ENCODE measurements at places on chromosomes 2 and 18.

DNA sequence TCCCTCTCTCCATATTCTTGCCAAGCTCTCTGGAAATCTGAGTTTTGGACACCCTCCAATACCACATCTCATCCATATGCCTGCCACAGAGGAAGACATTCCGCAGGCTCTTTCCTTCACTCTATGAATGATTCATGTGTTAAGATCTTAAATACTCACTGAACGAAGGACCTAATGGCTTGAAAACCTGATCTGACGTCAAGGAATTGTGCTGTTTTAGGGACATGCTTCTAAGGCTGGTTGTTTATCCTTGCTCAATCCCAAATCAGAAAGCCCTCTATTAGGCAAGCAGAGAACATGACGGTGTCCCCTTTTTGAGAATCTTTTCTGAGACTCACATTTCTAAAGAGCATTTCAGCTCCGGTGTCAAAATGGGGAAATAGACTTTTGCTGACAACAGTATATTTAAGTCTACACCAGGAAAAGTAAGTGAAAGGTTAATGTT is 83.7 kb upstream of the GALNT5 start:
- peak; percentile 85 for DNase-seq

DNA sequence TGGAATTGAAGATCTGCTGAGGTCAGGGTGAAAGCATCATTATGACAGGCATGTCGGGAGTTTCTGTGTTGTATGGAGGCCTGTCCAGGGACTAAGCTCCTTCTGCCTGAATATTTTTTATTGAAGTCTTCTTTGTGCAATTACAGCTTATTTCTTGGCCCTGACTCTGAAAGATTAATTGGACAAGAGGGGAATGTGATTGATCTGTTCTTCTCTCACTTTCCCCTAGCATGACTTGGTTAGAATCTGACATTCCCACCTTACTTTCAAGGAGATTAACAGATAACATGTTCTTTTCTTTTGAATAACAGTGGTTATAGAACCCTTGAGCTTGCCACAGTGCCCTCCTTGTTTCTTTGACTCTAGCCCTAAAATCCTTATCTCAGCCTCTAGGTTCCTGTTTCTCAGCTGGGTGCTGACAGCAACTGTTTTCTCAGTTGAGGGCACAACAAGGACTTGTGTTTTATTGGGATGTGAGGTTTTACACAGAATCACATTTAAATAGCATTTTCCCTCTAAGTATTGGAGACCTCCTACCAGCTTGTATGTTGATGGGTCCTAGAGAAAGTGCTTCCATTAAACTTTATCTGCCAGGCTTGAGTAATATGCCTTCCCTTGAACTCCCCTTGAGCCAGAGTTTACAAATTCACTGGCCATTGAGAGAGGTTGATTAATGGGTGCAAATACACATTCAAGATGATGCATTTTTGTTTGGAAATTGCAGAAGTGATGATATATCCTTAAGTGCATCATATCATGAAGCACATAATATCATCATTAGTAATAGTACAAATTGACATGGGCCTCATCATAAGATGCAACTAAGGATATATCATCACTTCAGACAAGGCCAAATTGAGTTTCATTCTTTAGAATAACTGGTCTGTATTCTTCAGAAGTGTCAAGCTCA is 12.5 kb downstream of the TTLL4 start:
- DNase-seq = no peak

- no peak for DNase-seq
Measured at GRCh38 chr2:121098556-121098955, 186.4 kb downstream of the TFCP2L1 start.

DNA sequence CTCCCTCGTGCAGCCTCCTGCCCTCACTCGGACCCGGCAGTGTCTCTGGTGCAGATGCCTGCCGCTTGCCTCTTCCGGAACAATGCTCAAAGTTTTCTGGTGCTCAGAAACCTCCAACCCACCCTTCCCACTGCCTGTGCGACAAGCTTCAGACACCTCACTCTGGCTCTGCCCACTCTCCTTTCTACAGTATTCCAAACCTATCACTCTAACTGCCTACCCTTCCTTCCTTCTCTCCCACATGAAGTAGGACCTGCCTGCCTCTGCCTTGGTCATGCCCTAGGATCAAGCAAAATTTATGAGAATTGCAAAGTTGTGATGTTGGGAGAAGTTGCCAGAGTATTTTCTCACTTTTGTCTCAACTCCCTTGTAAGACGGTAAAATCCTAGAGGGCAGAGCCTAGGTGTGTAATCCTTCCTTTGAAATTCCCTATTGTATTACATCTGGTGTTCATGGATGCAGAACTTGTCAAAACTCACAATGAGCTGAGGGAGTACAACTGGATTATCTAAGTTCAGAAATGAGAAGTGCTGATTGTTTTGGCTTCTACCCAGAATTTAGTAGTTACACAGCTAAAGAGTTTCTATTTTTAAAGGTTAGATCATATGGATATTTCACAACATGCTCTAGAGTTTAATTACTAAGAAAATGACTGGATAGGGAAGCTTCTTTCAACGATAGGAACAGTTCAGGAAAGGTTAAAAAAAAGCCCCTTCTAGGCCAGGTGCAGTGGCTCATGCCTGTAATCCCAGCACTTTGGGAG is 7.2 kb downstream of the NPC1 start:
- DNase-seq = no peak

GRCh38 chr2:155372969-155373368 is 674.5 kb downstream of the KCNJ3 start:
- no peak for DNase-seq
